Kidney glomerular epithelial cell (primary cell): ENCODE measurements at places on chromosomes 3 and 15.

DNA sequence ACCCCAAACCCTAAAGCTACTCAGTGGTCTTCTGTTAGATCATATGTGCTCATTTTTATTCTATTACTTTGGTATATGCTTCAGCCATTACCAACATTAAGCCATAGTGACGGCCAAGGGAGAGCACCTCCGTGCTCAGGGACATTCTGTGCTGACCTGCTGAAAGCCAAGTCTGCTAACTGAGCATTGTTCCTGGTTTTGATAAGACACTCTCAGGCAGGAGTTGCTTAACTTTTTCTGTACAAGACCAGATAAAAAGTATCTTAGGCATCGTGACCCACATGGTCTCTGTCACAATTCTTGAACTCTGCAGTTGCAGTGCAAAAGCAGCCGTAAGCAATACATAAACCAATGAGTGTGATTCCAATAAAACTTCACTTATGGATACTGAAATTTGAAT lies 100.6 kb downstream of the KLHL25 start:
- no peak for DNase-seq

- peak; percentile 64 for DNase-seq
Observed at GRCh38 chr3:71066849-71067261, 516.7 kb downstream of the FOXP1 start.

GRCh38 chr15:67824197-67824968 lies 926 bp upstream of the SKOR1 start:
- no peak for DNase-seq

GRCh38 chr15:63915209-63915872 lies 81.6 kb upstream of the HERC1 start:
- peak; percentile 6 for DNase-seq

DNA sequence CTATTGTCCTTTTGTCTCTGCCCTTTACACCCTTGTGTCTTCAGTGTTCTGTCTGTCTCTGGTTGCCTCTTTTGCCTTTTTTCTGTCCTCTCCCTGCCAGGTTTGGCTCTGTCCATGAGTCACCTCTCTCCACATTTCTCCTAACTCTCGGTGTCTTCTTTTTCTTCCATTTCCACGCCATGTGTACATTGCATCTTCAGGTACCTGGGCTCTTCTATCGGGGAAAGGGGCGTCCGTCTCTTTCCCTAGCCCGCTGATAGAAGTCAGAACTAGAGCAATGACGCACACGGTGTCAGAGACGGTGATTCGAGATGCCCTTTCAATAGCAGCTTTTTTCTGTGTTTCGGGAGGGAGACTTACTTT lies 641 bp downstream of the OPA1 start:
- DNase-seq, result peak; percentile 12

DNA sequence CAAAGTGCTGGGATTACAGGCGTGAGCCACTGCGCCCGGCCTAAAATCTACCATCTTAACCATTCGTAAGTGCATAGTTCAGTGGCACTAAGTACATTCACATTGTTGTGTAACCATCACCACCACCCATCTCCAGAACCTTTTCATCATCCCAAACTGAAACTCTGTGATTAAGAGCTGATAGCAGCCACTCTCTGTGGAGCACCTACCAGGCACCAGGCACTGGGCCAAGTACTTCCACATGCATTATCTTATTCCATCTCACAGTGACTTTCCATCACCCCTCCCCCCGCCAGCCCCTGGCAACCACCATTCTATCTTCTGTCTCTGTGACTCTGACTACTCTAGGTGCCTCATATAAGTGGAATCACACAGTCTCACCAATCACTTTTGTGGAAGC lies 2.3 kb upstream of the INSYN1 start:
- no peak for DNase-seq

DNA sequence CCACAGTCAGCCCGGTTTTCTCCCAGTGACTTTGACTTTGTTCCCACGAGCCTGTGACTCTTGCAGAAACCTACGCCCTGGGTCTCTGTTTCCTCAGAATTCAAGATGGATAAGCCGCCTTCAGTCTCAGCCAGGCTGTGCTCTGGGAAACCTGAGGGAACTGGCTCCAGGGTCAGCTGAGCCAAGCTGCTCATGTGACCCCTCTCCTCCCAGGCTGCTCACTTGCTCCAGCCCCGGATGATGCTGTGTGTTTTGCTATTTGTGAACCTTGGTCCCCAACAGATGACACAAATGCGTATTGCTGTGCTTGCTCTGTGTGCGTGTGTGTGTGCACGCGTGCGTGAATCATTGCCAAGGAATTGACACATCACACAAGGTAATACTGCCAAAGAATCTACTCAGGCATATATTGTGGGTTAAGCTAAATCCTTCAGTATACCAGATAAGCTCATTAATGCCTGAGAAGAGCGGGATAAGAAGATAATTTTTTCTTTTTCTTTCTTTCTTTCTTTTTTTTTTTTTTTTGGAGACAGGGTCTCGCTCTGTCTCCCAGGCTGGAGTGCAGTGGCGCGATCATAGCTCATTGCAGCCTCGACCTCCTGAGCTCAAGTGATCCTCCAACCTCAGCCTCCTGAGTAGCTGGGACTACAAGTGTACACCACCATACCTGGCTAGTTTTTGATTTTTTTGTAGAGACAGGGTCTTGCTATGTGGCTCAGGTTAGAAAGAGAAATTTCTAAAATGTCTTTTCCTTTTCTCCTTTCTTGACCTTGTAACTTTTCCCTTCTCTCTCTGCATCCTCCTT lies 29.2 kb upstream of the UMPS start:
- peak; percentile 37 for DNase-seq

DNA sequence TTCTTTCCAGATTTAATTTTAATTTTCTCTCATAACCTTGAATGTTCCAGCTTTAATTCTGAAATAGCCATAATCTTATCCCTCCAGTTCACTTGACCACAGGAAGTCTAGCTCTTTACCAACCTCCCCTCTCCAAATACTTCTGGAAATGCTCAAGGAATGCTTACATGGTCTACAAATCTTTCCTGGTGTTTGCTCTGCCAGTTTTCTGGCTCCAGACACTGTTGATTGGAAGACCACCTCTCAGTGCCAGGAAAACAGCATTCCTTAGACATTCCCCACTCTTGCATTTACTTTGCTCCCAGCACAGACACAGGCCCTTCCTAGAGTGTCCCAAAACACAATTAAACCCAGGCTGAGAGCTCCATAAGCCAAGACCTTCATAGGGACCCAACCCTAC lies 98.6 kb downstream of the MESD start:
- no peak for DNase-seq

- DNase-seq, result no peak
Observed at GRCh38 chr3:167728176-167728575, 6.5 kb downstream of the PDCD10 start.

GRCh38 chr3:54905261-54905888 lies 22.5 kb downstream of the LRTM1 start:
- peak; percentile 74 for DNase-seq

- no peak for DNase-seq
Observed at GRCh38 chr15:23074684-23075083, 35.3 kb upstream of the TUBGCP5 start.

DNA sequence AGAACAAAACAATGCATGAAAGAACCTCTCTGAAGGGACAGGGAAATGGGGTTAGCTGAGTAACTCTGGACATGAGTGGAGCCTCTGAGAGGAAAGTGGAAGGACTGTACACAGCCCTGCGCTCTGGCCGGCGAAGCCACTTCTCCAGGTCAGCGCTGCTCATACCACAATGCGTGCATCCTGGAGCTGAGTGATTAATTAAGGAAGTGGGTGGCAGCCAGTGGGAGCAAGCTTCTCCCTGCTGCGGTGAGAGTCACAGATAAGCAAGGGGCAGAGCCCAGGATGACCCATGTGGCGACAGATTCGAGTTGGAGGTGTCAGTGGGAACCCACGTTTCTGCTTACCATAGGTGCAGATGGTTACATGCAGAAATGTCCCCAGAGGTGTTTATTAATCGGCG lies 48.0 kb downstream of the KLF15 start:
- no peak for DNase-seq

- no peak for DNase-seq
Observed at GRCh38 chr15:47412802-47413201, 304.5 kb upstream of the SEMA6D start.

DNA sequence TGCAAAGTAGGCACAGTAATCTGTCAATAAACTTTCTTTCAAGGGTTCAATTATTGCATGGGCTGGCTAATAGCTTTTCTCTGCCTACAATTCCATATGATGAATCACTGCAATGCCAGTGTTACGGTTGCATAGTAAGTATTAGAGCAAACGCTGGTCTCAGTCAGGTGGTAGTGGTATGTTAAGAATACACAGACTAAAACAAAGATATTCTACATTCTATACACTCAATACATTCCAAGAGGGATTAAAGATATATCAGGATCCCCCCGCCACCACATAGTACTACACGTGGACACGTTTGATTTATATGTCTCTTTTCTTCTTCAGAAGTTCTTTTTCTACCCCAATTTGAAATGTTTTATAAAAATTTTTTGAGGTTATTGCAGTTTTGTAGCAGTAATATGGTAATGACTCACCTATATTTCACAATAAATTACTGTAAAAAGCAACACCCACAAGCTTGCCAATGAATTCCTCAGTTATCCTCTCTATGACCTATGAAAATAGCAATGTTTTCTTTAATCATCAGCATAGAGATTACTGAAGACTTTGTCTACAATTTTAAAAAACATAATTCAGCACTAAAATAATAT lies 68.2 kb downstream of the CD200R1L start:
- DNase-seq, result peak; percentile 49

DNA sequence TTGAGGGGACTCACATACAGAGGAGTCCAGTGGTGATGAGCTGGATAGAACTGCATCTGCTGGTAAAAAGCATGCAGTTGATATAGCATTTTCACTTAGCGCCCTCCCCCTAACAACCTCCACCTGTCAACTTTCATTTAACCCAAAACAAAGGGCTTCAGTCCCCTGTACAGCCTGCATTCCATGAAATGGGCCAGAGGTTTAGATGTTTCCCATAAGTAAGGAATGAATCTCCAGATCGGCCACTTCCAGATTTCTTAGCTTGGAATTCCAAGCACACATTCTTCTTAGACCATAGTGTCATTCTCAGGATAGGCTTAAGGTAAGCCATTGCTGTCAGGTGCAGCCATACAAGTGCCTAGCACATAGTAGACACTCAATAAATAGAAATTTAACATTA lies 32.9 kb upstream of the BFSP2 start:
- DNase-seq, result no peak

- DNase-seq, result peak; percentile 63
Observed at GRCh38 chr3:125129512-125129997, 73.8 kb upstream of the HEG1 start.

DNA sequence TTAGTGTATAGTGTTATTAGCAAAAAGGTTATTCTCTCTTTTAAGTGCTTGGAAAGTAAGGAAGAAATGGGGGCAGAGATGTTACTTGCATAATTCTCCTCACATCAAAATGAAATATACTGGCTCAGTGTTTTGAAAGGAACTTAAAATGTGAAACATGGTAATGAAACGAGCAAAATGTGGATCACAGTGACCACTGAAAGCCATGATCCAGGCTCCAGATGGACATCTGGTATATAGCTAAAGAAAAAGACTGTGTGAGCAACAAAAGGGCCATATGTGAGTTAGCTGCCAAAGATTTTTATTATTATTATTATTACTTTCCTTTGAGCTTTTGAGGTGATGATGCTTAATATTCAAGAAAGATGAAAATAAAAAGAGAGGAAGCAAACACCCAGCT lies 89.6 kb downstream of the GAP43 start:
- no peak for DNase-seq

GRCh38 chr15:59918994-59919951 lies 84.8 kb upstream of the FOXB1 start:
- peak; percentile 87 for DNase-seq

GRCh38 chr3:179513862-179514261 lies 48.9 kb upstream of the ACTL6A start:
- no peak for DNase-seq

DNA sequence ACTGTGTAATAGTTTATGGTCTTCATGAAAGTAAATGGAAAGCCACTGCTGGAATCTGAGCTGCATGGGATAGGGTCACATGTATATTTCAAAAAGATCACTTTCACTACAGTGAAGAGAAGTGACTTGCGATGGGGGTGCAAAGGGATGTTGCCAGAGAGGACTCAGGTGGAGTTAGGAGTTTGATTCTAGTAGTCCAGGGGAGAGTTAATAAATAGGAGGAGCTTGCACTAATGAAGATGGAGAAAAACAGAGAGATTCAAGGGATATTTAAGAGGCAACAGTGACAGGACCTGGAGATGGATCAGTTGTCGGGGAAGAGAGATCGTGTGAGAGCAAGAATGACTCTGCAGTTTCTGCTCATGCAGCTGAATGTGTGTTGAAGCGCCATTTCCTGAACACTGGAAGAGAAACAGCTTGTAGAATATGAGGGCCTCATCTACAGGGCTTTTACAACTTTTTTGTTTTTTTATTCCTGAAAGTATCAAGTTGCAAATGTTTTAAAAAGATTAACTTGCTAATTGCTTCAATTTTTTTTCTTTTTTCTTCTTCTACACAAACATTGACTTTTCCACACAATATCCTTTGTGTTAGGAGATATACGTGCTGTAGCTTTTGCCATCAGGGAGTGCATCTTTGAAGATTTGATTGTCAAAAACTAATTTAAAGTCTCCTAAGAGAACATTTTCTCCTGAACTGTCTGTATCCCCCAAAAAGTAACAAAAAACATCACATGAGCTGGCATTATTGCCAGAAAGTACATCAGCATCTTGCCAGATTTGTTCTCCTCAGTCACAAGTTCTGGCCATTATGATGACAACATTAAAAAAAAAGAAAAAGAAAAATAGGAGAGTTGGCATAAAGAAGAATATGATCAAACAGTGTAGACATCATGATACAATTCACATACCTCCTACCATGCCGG lies 37.5 kb downstream of the SETMAR start:
- no peak for DNase-seq

DNA sequence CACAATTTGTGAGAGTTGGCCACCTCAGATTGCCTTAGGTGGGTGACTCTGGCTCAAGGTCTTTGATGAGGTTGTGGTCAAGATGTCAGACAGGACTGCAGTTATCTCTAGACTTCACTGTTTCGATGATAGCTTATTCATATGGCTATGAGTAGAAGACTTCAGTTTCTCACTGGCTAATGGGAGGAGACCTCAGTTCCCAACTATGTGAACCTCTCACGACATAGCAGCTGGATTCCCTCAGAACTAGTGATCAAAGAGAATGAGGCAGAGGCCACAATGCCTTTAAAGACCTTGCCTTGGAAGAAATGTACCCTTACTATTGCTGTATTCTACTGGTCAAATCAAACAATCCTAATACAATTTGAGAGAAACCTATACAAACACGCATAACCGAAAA lies 607.5 kb upstream of the ROBO2 start:
- no peak for DNase-seq

GRCh38 chr3:195147649-195148080 lies 123.3 kb downstream of the XXYLT1 start:
- DNase-seq, result no peak

- no peak for DNase-seq
Observed at GRCh38 chr3:58469096-58469495, 22.8 kb upstream of the KCTD6 start.

DNA sequence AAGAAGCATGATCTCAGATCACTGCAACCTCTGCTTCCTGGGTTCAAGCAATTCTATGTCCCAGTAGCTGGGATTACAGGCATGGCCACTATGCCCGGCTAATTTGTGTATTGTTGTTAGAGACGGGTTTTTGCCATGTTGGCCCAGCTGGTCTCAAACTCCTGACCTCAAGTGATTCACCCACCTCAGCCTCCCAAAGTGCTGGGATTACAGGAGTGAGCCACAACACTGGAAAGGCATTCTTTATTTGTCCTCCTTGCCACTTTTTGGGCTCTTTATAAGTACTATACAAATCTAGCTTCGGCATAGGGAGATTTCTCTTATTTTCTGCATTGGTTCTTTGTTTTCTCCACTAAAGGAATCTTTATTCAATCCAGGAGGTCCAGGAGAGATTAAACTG lies 18.6 kb downstream of the CMTM8 start:
- DNase-seq, result no peak
